Renal cortex interstitium (tissue), 15 donors: ENCODE measurements at places on chromosomes 5 and 9. TPM values are rescaled to one million over a fixed set of nuclear protein-coding genes. Genes with fewer than 3 reads are reported as not detected.

GRCh38 chr9:3873818-3874217 is 348.0 kb upstream of the RFX3 start:
- DNase-seq: no peak

GRCh38 chr5:16559702-16560101 is 57.1 kb downstream of the RETREG1 start:
- DNase-seq: no peak

GRCh38 chr5:127934791-127935256 is 148.7 kb upstream of the SLC12A2 start:
- no peak for DNase-seq

GRCh38 chr9:34369636-34370035 is 7.1 kb downstream of the MYORG start:
- DNase-seq: no peak

- no peak for DNase-seq
Measured at GRCh38 chr5:88509403-88509802, 240.8 kb upstream of the TMEM161B start.

DNA sequence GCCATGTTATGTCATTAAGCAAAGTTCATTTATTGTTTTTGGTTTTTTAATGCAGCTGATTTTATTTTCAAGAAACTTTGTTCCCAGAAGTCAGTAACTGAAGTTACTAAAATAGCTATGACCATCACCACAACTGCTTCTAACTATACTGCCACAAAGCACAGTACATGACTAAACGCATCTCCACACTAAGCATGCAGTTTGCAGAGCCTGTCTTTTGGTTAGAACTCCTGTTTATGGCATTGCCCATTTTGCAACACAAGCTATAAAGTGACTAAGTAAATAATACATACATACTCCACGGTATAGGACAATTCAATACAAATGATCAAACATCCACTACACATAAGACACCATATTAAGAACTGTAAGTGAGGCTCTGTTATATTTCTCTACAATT is 109.7 kb downstream of the MLLT3 start:
- DNase-seq: no peak

GRCh38 chr5:54834121-54834842 is 151.1 kb downstream of the ESM1 start:
- no peak for DNase-seq

- DNase-seq: no peak
Measured at GRCh38 chr5:152907488-152908245, 502.6 kb upstream of the NMUR2 start.

DNA sequence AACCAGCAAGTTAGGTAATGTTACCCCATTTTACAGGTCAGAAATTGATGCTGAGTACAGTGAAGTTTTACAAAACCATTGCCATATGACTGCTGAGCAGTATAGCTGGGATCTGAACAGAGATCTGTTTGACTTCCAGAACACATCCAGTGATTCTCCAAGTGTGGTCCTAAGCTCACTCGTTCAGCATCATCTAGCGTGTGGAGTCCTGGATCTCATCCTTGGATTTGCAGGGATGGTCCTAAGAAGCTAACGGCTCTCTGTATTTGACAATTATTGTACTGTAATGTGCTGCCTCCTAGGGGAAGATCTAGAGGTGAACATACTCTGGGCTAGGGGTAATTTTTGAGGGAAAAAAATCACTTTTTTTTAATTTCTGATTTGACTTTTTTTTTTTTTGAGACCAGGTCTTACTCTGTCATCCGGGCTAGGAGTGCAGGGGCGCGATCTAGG is 1.4 kb downstream of the SLC26A2 start:
- DNase-seq: no peak

DNA sequence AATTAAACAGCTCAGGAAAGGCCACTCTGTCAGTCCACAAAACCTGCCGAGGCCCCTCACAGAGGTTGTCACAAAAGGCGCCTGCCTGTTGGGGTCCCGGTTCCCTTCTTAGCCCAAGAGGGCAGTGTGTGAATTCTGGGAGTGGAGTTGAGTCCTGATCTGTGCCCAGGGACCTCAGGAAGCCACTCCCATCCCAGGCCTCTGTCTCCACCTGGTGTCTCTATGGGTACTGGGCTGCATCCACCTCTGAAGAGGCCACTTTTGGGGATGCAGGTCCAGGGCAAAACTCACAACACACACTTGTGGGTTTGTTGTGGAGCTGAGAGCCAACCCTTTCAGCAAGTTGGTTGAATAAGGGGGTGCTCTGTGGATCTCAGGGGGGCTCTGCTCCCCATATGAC is 74.3 kb upstream of the STXBP1 start:
- DNase-seq: no peak

DNA sequence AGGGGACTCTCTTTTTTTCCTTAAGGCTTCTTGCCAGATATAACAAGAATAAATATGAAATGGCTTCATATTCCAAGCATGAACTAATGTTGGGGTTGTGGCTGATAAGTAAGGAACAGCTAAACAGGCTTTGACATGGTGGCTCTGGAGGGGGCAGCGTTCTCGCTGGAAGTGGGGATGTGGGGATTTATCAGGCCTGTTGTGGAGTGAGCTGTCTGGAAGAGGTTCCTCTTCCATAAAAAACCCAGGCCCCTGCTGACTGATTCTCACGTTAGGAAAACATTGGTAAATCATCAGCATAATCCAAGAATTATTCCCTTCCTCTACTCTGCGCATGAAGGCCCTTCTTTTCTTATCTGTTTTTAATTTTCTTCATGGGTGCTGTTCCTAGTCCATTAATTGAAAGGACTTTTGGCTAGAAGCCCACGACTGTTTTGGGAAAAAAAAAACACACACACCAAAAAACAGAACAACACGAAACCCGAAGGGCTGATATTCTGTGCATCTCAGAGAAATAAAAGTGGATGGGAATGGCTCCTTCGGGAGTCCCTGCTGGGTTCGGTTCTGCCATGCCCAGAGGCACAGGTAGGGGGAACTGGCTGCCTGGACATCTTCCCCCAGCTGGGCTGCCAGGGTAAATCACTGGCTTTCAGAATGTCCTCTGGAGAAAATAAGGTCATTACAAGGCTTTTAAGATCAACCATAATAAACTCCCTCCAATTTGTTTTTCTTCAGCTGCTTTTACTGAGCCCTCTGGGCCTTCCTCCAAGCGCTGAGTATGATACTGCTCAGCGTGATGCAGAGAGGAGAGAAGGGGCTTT is 297.0 kb downstream of the SLIT3 start:
- no peak for DNase-seq

DNA sequence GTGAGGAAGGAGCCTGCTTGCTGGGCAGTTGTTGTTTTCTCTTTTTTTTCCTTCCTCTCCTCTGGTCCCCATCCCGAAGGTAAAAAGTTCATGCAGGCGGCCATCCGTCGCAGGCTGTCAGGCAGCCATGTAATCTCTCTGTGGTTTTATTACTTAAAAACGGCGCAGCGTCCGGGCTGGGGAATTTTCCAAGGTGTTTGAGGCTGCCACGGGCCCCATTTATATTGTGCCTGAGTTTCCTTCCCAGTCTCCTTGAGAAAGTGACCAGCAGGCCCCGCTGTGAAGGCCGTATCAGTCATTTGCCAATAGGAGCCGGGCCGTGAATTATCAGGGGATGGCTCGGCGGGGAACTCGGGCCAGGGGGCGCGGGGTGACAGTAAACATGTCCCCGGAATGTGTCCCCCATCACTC is 289.7 kb downstream of the PBX3 start:
- peak; percentile 54 for DNase-seq

DUSP1 gene
- 86.6 TPM for polyA plus RNA-seq

TMEFF1 gene
- polyA plus RNA-seq: 5.5 TPM

ADAMTS16 gene
- 75.3 TPM for polyA plus RNA-seq

ENTREP1 gene
- 2.4 TPM for polyA plus RNA-seq
